ENCODE measurements at places on chromosomes 16 and 17. TPM values are rescaled to one million over a fixed set of nuclear protein-coding genes. Genes with fewer than 3 reads are reported as not detected.

DNA sequence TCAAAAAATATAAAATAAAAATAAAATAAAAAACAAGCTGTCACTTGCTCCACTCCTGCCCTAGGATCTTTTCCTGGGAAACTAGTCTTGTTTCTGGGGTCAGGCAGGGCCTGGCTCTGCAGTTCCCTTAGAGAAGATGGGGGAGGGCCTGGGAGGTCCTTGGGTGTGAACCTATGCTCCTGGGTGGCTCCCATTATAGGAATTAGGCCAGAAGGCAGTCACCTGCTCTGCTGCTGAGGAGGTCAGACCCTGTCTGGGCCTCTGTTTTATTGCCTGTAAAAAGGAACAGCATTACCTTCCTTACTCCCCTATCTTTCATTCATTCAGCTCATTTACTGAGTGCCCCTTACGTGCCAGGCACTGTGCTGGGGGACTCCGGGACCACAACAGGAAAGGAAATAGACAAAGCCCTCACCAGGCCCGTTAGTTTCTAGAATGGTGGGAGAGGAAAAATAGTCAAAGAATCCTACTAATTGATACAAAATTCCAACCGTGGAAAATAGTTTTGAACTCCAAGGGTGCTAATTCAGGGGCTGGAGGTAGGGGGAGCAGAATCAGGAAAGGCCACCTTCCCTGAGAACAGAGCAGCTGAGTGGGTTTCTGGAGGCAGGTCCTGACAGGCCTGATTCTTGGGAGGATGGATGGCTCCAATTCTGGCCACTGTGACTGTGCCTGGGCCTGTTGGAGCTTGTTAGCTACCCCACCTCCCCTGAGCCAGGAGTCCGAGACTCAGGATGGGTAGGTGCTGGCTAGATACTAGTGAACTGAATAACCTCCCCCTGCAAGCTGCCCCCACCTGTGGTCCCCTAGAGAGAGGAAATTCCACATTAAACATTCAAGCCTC is 1.3 kb upstream of the SLC46A1 start:
- H3K27ac ChIP-seq: no peak overlapping the region
- peaks cover 6% of the 10 kb centered on the region for H3K36me3 ChIP-seq
- no peak overlapping the region for H3K4me3 ChIP-seq
- H3K27me3 ChIP-seq: no peaks in the 10 kb centered on the region

The TSPOAP1 gene
- 16.2 TPM for total RNA-seq

DNA sequence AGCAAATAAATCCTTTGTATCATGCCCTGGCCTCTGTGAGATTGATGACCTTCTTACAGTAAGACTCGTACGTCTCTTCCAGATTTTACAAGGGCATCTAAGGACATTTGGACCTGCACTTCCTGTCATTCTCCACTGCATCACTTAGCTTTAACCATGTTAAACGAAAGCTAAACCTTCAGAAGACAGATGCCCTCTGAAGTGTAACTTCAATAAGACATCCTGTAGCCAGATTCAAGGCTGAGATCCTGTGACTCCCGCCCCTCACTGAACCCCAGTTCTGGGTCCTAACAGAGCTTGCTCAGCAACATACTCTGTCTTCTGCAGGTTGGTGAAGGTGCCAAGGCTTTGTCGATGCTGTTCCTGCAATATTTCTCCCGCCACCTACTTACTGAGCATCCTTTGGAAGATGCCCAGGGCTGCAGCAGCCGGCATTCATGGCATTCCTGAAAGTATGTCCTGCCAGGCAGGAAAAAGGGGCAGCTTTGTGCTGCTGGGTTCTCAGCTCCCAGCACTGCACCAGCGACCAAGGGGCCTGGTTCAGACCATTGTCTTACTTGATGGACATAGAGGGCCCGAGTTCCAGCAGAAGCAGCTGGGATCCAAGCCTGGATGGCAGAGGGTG is 131.1 kb downstream of the AXIN2 start:
- DNase-seq: no peak
- no peaks in the 10 kb centered on the region for H3K4me1 ChIP-seq
- no peak overlapping the region for H3K4me3 ChIP-seq
- no peaks in the 10 kb centered on the region for H3K36me3 ChIP-seq
- no peak overlapping the region for H3K27ac ChIP-seq

- H3K36me3 ChIP-seq: peaks cover 16% of the 10 kb centered on the region
- peak; percentile 33 for DNase-seq
- H3K27ac ChIP-seq: peak overlapping the region; percentile 95
- H3K4me3 ChIP-seq: peak overlapping the region; percentile 91
- peaks cover 16% of the 10 kb centered on the region for H3K4me1 ChIP-seq
Observed at GRCh38 chr16:30533748-30534367, 800 bp downstream of the ZNF747 start.

DNA sequence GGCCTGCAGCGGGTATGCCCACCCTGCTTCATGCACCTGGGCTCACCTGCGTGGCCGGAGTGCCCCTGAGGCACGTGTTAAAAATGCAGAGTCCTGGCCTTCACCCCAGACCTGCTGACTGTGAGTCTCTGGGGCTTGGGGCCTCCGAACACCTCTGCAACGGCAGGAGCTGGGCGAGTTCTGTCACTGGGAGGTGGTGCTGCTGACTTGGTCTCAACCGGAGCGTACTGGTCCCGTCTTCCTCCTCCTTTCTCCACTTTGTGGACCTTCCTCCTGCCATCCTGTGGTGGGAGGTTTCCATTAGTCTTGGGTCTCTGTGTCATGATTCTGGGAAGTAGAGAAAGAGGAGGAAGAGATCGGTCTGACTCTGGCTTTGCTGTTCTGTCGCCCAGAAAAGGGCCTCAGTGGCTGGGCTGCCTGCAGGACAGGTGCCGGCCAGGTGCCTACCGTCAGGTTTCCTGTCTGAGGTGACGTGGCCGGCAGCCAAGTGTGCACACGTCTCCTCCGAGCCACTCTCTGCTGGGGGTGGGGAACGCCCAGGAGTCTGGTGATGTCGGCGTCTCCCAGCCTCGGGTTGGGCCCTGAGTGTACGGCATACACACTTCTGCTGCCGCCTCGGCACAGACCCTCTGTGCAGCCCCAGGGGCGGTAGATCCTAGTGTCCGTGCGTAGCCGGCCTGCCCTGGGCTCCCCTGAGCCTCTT is 6.9 kb downstream of the TSC2 start:
- no peak for DNase-seq
- H3K27me3 ChIP-seq: no peaks in the 10 kb centered on the region
- H3K4me1 ChIP-seq: no peaks in the 10 kb centered on the region
- no peaks in the 10 kb centered on the region for H3K36me3 ChIP-seq

DNA sequence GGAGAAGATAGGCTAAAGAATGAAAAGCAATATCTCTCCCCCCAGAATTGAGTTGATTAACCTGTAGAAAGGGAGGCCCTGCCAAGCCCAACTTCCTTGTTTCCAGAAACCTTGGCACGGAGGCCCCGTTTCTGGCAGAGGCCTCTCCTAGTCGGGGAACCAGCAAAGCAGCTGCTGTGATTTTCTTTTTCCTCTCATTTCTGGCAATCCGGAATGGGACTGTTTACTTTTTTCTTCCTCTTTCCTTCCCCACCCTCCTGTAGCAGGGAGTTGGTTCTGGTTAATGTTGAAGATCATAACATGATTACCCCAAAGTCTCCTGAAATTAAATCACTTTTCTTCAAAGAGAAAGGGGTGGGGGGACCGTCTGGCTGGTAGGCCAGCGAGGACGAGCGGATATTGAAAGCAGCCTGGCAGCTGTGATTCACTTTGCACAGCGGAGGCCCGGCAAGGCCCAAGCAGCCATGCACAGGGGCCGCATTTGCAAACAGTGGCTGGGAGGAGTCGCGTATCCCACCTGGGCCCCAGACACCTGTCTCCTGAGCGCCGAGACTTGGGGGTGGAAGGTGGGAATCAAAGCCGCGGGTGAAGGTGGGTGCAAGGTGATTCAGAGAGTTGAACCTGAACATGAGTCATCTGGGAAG is 51.5 kb downstream of the NTN1 start:
- DNase-seq: no peak
- H3K4me3 ChIP-seq: no peak overlapping the region
- H3K27ac ChIP-seq: no peak overlapping the region
- no peaks in the 10 kb centered on the region for H3K4me1 ChIP-seq
- H3K36me3 ChIP-seq: no peaks in the 10 kb centered on the region

The ANKFN1 gene
- total RNA-seq: 1.4 TPM

DNA sequence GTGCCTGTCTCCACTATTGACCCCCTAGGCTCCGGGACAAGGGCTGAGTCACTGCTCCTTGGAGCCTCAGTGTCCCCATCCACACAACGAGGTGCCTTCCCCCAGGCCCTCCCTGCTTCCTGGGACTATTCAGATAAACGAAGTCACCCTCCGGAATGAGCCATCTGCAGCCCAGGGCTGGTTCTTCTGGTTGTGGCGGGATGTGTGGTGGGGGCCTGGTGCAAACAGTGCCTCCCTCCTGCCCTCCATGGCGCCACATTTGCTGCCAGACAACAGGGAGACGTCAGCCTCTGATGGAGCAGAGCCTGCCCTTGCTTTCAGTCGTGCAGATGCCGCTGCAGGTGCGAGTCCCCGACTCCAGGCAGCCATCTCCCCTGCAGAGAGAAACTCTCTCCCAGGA is 5.1 kb upstream of the KRT16 start:
- H3K36me3 ChIP-seq: no peaks in the 10 kb centered on the region
- H3K4me3 ChIP-seq: no peak overlapping the region
- no peak overlapping the region for H3K27ac ChIP-seq
- no peaks in the 10 kb centered on the region for H3K27me3 ChIP-seq

DNA sequence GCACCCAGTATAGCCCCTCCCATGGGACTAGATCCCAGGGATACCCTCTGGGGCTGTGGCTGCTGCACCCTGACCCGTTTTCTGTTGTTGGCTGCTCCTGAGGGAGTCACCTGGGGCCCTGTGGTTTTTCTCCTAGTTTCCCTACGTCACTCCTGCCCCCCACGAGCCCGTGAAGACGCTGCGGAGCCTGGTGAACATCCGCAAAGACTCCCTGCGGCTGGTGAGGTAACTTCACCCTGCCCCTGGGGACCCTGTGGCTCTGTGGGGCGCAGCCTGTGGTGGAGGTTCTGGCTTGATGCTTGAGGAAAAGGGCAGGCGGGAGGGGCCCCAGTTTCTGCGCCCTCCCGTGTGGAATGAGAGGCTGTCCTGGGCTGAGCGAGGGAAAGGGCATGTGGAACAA is 27.2 kb downstream of the MGRN1 start:
- H3K27ac ChIP-seq: no peak overlapping the region
- no peak for DNase-seq
- no peak overlapping the region for H3K4me3 ChIP-seq
- H3K4me1 ChIP-seq: peaks cover 10% of the 10 kb centered on the region
- H3K27me3 ChIP-seq: no peaks in the 10 kb centered on the region

- DNase-seq: no peak
- H3K27ac ChIP-seq: no peak overlapping the region
- no peaks in the 10 kb centered on the region for H3K27me3 ChIP-seq
- peaks cover 19% of the 10 kb centered on the region for H3K4me1 ChIP-seq
- no peaks in the 10 kb centered on the region for H3K36me3 ChIP-seq
- no peak overlapping the region for H3K4me3 ChIP-seq
Observed at GRCh38 chr17:7852262-7852670, 2.6 kb upstream of the TMEM88 start.

The GGA3 gene
- total RNA-seq: 14.0 TPM
